SJCRH30 (cell line): ENCODE measurements at places on chromosomes 7 and 10. TPM values are rescaled to one million over a fixed set of nuclear protein-coding genes. Genes with fewer than 3 reads are reported as not detected.

- peak; percentile 0 for DNase-seq
- no peak overlapping the region for H3K27ac ChIP-seq
- no peaks in the 10 kb centered on the region for H3K36me3 ChIP-seq
- no peak overlapping the region for H3K4me3 ChIP-seq
Observed at GRCh38 chr7:45692031-45692430, 117.9 kb downstream of the ADCY1 start.

Gene WBP1L
- total RNA-seq, result 24.1 TPM in 2 replicates

DNA sequence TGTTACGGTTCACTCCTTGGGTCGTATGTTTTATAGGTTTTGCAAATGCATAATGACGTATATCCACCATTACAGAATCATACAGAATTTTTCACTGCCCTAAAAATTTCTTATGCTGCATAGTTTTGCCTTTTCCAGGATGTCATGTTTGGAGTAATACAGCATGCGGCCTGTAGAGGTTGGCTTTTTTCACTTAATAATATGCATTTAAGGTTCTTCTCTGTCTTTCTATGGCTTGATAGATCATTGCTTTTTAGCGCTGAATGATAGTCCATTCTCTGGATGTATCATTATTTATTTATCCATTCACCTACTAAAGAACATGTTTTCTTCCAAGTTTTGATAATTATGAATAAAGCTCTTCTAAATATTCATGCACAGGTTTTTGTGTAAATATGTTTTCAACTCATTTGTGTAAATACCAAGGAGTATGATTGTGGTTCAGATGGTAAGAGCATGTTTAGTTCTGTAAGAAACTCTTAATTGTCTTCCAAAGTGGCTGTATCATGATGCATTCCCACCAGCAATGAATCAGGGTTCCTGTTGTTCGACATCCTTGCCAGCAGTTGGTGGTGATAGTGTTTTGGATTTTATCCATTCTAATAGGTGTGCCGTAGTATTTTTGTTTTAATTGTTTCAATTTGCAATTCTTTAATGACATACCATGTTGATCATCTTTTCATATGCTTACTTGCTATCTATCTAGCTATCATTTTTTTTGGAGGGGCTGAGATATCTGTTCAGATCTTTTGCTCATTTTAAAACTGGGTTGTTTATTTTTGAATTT lies 531.2 kb upstream of the GHITM start:
- no peak for DNase-seq
- H3K36me3 ChIP-seq, result no peaks in the 10 kb centered on the region
- H3K27ac ChIP-seq, result no peak overlapping the region

DNA sequence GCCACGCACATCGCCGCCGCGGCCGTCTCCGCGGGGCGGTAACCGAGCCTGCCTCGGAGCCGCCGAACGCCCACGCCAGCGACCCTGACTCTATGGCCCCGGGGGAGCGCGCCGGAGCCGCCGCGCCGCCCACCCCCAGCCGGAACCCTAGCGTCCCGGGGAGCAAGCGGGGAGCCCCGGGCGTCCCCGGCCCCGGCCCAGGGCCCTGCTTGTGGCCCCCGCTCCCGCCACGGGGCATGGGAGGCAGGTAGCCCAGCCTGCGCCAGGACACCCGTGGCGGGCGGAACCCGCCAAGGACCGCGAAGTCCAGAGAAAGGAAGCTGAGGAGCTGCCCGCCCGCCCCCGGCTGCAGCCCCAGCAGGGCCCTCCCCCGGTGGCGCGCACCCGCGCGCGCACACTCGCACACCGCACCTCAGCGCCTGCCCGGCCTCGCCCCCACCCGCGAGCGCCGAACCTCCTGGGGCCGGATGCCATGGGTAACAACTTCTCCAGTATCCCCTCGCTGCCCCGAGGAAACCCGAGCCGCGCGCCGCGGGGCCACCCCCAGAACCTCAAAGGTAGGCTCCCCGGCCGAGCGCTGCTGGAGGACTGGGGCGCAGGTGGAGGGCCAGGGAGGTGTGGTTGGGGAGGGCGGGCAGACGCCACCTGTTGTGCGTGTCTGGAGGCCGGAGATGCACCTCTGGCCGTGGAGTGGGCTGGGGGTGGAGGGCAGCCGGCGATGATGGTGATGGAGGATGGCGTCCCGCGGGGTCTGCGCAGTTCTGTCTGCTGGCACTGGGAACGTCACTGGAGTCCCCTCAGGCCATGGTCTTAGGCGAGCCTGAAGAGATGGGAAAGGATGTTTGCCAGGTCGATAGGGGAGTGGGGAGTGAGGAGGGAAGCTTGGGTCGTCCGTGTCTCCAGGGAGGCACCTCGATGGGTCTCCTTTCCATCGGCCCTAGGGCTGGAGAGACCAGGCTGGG lies 692 bp downstream of the NEURL1 start:
- H3K36me3 ChIP-seq, result no peaks in the 10 kb centered on the region
- no peak overlapping the region for H3K27ac ChIP-seq
- peaks cover 30% of the 10 kb centered on the region for H3K4me1 ChIP-seq
- peak; percentile 25 for DNase-seq
- peak overlapping the region; percentile 64 for H3K4me3 ChIP-seq

DNA sequence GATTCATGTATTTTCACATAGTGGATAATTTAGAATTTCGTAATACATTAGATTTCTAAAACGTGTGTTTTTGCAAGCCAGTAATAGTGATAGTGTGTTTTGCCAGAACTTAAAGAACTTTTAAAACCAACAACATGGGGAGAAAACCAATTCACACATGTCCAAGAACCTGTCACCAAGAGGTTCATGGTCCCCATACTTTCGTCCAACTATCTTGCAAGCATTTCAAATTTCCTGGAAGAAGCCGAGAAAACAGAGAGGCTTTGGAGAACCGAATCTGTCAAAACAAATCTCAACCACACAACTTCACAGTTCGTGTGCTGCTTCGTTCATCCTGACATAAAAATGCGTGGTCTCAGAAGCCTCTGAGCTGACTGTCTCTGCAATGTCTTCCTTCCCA lies 31.9 kb downstream of the GFRA1 start:
- no peaks in the 10 kb centered on the region for H3K36me3 ChIP-seq
- no peaks in the 10 kb centered on the region for H3K27me3 ChIP-seq
- no peak for DNase-seq
- H3K27ac ChIP-seq, result no peak overlapping the region
- H3K4me3 ChIP-seq, result no peak overlapping the region
- H3K4me1 ChIP-seq, result peaks cover 26% of the 10 kb centered on the region

- H3K4me3 ChIP-seq, result no peak overlapping the region
- no peak for DNase-seq
Observed at GRCh38 chr10:91345716-91346115, 64.4 kb upstream of the HECTD2 start.

GRCh38 chr7:115410972-115411686 lies 489.2 kb downstream of the MDFIC start:
- H3K27ac ChIP-seq, result no peak overlapping the region
- no peaks in the 10 kb centered on the region for H3K36me3 ChIP-seq
- no peak overlapping the region for H3K4me3 ChIP-seq
- DNase-seq, result no peak
- no peaks in the 10 kb centered on the region for H3K27me3 ChIP-seq
- no peaks in the 10 kb centered on the region for H3K4me1 ChIP-seq

Gene LRRD1
- total RNA-seq, result 0.05 and 0.30 TPM in 2 replicates
